Naive B cell (primary cell): ENCODE measurements at places on chromosomes 16 and 17.

DNA sequence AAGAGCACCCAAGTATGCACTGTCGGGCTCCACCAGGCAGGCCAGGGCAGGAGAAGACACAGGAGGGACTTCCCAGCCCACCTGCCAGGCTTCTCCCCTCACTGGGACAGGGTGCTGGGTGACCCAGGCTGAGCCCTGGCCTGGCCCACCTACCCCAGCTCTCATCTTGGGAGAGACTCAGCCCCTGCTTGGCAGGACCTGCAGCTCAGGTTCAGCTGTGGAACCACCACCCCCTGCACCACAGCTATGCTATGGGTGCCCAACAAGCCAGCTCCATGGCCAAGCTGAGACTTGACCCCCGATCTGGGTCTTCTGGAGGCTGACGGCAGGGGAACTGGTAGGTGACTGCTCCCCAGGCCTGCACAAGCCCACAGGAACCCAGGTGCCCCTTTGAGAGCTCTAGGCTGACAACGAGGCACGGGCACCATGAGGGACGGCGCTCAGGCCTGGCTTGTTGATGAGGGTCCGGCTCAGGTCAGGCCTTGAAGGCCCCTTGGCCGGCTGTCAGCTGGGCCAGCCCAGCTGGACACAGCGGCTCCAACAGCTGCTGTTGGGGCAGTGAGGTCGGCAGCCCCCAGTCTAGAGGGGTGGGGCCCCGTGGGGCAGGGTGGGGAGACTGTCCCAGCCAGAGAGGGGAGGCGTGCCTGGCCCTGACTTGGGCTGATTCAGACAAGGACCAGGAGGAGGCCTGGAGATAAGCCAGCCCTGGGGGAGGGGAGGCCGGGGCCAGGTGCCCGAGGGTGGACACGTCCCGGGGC, 4.6 kb downstream of the RPUSD1 start:
- no peak for DNase-seq

GRCh38 chr17:42779936-42780850, at the start of gene WNK4:
TSS of gene WNK4 (plus strand) at chr17:42780610. CDS start at chr17:42780699, 89 bp downstream.
- no peak for DNase-seq

- DNase-seq = no peak
Observed at GRCh38 chr16:56780646-56781045, 50.7 kb downstream of the NUP93 start.

GRCh38 chr16:56630134-56630533, 2.3 kb upstream of the MT1M start:
- peak; percentile 42 for DNase-seq

DNA sequence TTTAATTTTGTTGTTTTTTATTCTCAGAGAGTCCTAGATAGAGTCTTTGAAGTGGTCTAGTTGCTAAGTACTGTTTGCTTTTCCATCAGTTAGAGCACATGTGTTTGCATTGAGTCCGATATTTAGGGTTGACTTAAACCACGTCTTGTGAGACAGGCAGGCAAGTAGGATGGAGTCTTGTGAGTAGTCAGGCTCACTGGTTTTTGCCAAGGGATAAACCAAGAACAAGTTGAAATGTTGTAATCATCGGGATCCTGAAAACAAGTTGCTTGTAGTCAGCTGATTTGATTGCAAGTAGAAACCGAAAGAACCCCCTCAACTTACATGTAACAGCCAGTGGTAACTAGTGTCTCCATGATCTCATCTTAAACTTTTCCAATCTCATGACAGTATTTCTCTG, 17.2 kb downstream of the ATP6V0A1 start:
- no peak for DNase-seq

DNA sequence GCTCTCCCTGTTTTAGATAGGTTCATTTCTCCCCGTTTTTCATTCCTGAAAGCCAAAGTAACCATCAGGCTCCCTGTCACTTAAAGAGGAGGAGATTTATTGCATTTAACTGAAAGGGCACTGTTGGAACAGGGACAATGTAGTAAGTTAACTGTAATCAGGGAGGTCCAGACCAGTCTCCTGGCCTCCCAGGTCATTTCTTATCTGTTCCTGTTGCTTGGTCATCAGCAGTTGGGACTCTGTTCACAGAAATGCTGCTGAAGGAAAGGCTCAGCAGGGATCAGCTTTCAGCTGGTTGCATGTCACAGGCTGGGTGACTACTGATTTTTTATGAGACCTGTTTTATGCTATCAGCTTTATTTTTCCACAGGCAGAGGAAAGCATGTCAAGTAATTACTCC, 622.6 kb upstream of the GOT2 start:
- DNase-seq = no peak

DNA sequence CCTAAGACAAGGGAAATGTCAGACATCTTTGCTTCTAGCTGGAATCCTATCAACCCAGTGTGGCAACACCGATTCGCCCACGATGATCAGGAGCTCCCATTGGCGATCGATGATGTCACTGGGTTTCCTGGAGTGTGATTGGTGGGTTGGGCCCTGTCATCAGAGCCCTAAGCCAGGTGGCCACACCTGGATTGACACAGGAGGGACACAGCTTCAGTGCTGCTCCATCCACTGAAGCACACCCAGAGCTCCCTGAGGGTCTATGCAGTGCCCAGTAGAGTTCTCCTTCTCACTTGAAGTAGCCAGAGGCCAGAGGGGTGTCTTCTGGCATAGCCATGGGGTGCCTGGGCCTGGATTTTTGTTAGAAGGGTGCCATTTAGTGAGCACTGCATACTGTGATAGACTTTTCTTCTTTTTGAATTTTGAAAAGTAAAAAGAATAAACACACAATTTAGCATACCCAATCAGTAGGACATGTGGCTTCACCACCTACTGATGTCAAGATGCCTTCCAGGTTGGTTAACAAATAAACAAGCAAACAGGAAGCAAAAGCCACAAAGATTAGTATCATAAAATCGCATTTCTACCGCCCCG, 77.6 kb downstream of the CMIP start:
- no peak for DNase-seq

DNA sequence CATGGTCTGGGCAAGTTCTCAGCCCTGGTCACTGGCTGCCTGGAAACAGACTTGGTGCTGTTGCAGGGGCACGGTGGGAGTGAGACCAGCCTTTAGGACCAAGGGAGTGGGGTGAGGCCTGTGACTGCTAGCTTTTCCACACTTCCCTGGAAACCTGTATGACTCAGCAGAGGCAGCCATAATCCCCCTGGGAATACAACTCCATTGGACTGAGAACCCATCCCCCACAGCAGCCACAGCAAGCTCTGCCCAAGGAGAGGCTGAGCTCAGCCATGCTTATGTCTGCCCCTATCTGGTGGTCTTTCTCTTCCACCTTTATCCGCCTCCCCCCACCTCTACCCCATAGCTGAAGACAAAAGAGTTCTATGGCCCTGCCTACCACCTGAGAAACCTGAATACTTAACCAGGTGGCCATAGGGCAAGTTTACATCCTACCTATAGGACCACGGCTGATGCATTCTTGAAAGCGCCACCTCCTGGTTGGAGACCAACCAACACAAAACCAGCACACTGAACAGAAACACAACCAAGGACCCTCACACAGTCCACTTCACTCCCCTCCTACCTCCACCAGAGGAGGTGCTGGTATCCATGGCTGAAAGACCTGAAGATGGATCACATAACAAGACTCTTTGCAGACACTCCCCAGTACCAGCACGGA, 816.2 kb upstream of the SOX9 start:
- DNase-seq = no peak

DNA sequence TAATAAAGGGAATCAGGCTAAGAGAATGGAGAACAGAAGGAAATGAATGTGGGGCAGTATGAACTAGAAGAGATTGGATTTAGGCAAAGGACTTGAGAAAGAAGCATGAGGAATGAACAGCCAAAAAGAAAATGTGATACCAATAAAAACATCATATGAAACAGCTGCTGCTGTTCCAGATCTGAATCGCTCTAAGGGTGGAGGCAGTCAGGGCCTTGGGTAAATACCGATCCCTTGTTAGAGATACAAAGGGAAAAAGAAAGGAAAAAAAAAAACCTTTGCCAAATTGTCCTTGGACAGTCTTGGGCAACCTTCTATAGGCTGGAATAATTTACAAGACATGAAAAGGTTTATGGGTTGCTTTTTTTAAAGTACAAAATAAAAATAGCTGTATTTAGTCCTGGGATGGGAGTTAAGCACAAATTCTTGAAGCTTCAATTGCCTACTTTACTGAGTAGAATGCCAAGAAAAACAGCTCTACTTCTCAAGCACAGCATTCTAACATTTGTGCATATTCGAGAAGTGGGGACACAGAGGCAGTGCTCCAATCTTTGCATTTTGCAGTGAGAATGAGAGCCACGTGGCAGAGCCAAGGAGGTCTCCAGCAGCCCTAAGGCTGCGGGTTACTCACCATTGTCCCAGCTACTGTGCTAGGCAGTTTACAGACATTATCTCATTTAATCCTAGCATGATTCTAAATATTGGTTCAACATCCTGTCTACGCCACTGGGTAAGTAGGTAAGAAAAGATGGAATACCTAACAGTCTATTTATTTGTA, 43.3 kb upstream of the PSMD7 start:
- DNase-seq = no peak

GRCh38 chr17:33688771-33689170, 395.7 kb upstream of the ASIC2 start:
- DNase-seq = no peak

DNA sequence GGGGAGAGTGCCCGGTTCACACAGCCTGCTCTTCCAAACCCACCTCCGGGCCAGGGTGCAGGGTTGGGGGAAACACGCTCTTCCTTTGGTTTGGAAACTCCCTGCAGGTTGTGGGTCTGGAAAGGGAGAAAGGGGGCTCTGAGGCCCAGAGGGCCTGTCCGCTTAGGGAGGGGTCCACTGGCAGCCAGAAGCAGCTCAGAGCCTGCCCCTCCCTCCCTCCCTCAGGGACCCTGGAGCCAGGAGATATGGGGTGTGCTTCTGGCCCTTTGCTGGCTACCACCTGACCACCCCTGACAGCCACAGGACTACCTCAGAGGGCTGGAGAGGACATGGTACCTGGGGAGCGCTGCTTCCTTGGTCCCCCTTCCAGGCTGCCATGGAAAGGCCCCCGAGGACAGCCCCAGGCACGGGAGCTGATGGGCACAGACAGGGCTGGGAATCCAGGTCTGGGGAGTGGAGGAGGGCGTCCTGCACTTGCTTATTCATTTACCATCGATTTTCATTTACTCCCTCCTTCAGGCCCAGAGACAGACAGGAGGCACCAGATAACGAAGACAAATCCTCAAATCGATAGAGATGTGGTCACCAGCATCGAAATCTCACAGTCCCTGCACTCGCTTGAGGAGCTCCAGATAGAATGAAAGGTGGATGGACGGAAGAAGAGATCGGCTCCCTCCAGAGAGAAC, 48.4 kb upstream of the DOC2B start:
- no peak for DNase-seq
